ENCODE measurements at places on chromosomes 12 and 14. TPM values are rescaled to one million over a fixed set of nuclear protein-coding genes. Genes with fewer than 3 reads are reported as not detected.

The GTF2H3 gene
- 27.8 TPM for polyA plus RNA-seq

The ZNF385A gene
- polyA plus RNA-seq: 2.2 TPM

The ST8SIA1 gene
- polyA plus RNA-seq: not detected

The STXBP6 gene
- not detected for polyA plus RNA-seq

The BDKRB2 gene
- not detected for polyA plus RNA-seq

DNA sequence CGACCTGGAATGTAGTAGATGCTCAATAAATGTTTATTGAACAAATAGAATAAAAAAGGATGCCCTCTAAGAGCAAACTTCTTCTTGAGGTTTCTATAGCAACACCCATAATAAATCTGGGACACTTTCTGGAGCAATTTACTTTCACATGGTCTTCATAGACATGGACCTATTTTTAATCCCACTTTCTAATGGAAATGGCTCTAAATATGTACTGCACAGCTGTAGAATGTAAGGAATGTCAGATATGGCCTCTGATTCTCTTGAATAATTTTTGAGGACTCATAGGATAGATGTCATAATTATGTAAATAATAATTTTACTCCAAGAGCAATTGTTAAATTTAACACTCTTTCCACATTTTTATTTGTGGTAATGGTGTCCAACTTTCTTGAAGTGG is 133.5 kb upstream of the DAAM1 start:
- no peak overlapping the region for H3K27ac ChIP-seq
- no peaks in the 10 kb centered on the region for H3K36me3 ChIP-seq
- no peak overlapping the region for H3K4me3 ChIP-seq
- H3K4me1 ChIP-seq: no peaks in the 10 kb centered on the region
- H3K27me3 ChIP-seq: peaks cover 4% of the 10 kb centered on the region

- peaks cover 22% of the 10 kb centered on the region for H3K36me3 ChIP-seq
- no peak for DNase-seq
- no peaks in the 10 kb centered on the region for H3K27me3 ChIP-seq
These were observed 378.4 kb downstream of the CCDC91 start for GRCh38 chr12:28568704-28569103.

DNA sequence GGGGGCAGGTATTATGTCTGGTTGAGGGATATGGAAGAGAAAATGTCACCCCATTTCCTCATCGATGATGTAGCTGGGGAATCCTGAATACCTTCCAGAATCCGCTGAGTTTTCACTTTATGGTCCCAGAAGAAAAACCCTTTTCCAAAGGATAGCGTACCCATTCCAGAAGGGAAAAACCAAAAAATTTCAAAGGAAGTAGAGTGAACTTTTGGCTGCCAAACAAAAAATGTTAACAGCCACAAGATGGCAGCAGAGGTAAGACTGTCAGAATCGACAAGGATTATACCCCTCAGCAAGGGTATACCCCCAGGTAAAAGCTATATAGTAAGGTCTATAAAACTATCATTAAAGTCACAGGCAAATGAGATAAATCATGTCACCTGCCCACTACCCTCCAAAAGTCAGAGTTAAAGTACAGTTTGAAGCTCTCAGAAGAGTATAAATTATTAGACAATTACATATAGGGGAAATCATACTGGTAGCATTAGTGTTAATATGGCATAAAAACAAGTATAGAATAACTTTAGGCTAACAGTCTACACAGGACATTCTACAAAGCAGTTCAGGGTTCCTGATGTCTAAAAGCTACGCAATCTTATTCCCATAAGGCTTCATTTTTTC is 18.0 kb downstream of the ACIN1 start:
- peaks cover 5% of the 10 kb centered on the region for H3K4me1 ChIP-seq
- H3K36me3 ChIP-seq: peaks cover 34% of the 10 kb centered on the region
- peak; percentile 33 for DNase-seq
- peaks cover 2% of the 10 kb centered on the region for H3K27me3 ChIP-seq
- H3K27ac ChIP-seq: no peak overlapping the region

GRCh38 chr14:101334656-101335055 is 226.6 kb upstream of the DIO3 start:
- no peak for DNase-seq
- H3K4me1 ChIP-seq: no peaks in the 10 kb centered on the region
- no peak overlapping the region for H3K4me3 ChIP-seq
- H3K27ac ChIP-seq: no peak overlapping the region

DNA sequence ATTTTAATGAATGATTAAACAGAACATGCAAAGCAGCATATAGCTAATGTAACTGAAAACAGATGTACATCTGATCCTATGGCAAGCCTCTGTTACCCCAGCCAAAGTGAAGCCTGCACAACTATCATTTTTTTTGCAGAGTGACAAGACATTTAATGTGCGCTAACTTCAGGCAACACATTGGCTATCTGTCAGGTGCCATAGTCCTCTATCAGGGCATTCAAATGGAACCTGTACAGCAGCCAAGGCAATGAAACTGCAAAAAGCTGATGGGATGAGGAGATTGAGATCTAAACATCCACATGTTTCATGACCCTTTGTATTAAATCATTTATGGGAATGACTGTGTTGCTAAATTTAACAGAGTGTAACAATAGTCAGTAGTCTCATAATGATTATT is 1088.5 kb upstream of the TMEM132C start:
- no peak overlapping the region for H3K4me3 ChIP-seq
- no peaks in the 10 kb centered on the region for H3K4me1 ChIP-seq
- no peak overlapping the region for H3K27ac ChIP-seq
- no peaks in the 10 kb centered on the region for H3K36me3 ChIP-seq
- H3K27me3 ChIP-seq: no peaks in the 10 kb centered on the region

DNA sequence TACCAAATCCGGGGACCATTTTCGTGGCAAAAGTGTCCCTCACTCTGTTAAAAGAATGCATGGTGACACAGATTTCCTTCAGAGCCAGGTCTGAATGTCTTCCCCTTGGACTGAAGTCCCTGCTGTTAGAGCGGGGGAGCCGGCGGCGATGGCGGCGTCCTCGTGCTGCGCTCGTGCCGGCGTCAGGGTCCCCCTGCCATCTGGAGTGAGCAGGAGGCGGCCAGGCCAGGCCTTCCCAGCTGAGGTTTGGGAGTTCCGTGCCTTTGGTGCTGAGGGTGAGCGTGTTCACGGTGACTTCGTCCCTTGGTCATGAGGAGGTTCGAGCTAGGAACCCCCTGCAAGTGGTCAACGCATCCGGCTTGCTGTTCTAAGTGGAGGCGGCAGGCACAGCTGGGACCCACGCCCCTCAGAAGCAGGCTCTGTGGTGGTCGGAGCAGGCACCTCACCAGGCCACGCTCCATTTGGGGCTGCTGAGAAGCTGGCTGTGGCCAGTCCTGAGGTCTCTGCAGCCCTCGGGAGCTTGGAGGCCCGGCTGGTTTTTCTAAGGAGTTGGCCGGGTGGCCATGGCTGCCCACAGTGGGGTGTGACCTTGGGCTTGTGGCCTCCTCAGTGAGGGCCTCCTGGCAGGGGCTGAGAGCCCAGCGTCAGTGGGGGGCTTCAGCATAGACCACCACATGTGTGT is 9.5 kb downstream of the ZFYVE21 start:
- H3K4me3 ChIP-seq: no peak overlapping the region
- H3K4me1 ChIP-seq: no peaks in the 10 kb centered on the region
- H3K36me3 ChIP-seq: no peaks in the 10 kb centered on the region
- no peak overlapping the region for H3K27ac ChIP-seq
- no peak for DNase-seq

Data from immature natural killer cell (primary cell).